ENCODE measurements at places on chromosomes 5 and 9. TPM values are rescaled to one million over a fixed set of nuclear protein-coding genes. Genes with fewer than 3 reads are reported as not detected.

GRCh38 chr9:15113288-15113687 is 193.7 kb downstream of the TTC39B start:
- no peak for DNase-seq

DNA sequence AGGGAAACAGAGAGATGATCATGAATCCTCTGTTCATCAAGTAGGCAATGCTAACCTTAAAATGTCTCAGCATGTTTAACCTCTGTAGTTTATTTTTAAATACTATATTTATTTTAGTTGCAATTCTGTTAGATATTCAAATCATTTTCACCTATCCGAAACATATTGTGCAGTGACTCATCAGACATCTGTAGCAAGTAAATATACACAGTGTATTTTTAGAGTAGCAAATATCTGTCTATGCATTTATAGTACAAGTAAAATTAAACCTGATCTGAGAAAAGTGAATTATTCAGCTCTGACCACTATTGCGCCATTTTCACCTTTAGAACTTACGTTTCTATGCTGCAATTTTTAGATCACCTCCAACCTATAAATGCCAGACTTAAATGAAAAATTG is 24.3 kb upstream of the TUSC1 start:
- no peak for DNase-seq

DNA sequence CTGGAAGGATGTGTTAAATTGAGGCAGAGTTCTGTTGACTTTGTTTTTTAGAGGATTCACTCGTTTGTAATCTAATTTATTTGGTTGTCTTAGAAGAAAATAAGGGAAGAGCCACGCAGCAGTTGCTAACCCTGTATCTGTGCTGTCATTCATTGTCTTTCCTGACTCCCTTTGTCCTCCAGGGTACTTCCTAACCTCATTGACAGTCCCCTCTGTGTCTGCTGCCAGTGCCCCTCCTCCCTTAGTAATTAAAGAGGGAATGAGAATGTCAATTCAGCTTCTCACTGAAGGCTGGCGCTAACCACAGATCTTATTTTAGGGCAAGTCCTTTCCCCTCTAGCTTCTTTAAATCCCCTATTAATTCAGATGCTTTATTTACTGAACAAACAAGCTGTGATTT is 84.0 kb downstream of the MAST4 start:
- DNase-seq: no peak

DNA sequence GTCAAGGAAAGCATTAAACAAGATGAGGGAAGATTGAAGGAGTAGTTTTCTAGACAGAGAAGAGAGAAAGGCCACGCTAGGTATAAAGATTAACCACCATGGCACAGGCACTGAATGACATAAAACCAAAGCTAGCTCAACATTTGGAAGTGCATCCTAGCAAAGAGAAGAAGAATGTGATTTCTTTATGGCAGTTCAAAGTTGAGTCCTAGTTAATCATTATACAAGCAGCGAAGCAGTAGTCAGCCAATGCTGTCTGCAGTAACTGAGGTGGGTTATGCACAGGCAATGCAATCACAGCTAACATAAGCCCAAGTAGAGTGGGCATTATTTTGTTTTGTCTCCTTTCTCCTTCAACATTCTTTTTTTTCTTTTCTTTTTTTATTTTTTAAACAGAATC is 24.0 kb upstream of the ANKRD31 start:
- DNase-seq: no peak

GRCh38 chr9:123912167-123912897 is 17.6 kb downstream of the DENND1A start:
- no peak for DNase-seq

DAB2IP gene
- polyA plus RNA-seq: 28.6 TPM

MAML1 gene
- polyA plus RNA-seq: 6.0 TPM

DMRT2 gene
- polyA plus RNA-seq: not detected

FOXI1 gene
- polyA plus RNA-seq: not detected

Measured in keratinocyte (primary cell).